ENCODE measurements at places on chromosomes 1 and 21.
A peak's percentile ranks its signal among the peaks of the same experiment; 100 is the strongest.

- DNase-seq: no peak
Measured at GRCh38 chr1:155650231-155650757, 38.3 kb downstream of the YY1AP1 start.

DNA sequence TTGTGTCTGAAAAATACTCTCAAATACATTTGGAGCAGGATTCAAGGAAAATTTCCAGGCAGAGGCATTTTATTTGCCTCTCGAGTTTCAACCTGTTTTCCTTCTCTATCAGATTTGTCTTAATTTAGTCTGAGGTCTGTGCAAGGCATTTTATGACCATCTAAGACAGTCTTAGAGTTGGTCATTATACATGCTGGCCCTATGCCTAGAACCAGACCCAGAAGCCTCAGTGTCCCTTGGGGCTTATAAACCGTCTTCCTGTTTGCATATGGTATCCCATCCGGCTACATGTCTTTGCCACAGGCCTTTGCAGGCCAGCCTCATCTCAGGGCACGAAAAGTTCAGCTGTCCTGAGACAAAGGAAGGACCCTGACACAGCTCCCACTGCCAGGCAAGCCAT, 346.1 kb downstream of the SIPA1L2 start:
- DNase-seq: no peak

- peak; percentile 21 for DNase-seq
Measured at GRCh38 chr1:196309386-196309785, 298.9 kb downstream of the KCNT2 start.

- DNase-seq: no peak
Measured at GRCh38 chr1:63746129-63746864, 27.5 kb upstream of the ROR1 start.

DNA sequence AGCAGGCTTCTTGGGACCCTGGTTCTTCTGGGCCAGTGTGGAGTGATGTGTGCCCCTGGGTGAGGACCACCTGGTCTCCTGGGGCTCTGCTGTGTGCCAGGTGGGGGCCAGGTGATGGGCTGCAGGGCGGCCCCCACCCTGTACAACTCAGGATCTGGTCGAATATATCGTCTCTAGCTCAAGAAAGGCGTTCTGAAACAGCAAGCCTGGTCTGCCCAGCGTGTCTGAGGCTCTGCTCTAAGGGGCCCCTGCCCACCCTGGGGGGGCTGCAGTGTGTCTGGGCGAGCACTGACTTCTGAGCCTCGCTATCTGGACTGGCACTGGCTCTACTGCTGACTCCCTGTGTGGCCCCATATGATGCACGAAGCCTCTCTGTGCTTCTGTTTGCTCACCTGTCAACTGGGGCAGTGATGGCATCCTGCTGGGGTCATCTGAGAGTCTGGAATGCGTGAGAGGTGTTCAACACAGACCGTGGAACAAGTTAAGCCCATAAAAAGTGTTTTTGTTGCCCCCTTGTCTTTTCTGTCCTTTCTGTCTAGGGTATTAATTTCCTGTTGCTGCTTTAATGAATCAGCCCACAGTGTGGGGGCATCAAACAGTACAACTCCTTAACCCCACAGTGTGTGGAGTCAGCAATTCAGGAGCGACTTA, 56.0 kb upstream of the TRAPPC10 start:
- DNase-seq: no peak

DNA sequence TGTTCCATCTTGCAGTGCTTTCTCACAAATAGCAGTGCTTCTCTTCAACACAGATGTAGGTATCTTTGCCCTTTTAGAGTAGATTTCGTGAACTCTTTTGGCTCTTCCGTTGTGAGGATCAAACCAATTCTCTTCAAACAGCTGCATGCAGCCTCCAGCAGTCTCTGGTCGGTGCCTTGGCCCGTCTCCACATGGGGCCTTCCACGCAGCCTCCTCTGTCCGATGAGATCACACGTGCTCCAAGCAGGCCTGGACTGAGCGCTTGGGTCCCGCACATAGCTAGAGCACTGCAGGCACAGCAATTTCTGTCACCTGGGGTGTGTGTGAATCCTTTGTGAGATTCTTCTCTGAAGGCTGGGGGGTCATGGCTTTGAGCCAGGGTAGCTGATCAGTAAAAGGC, 82.8 kb upstream of the KCNE2 start:
- DNase-seq: no peak

GRCh38 chr1:56948403-56949023, 17.3 kb downstream of the C8B start:
- no peak for DNase-seq

GRCh38 chr1:205827623-205828022, 14.6 kb upstream of the SLC41A1 start:
- no peak for DNase-seq

- no peak for DNase-seq
Measured at GRCh38 chr1:43306688-43307457, 6.1 kb downstream of the TIE1 start.

- DNase-seq: no peak
Measured at GRCh38 chr1:50181027-50181663, 72.4 kb downstream of the ELAVL4 start.

DNA sequence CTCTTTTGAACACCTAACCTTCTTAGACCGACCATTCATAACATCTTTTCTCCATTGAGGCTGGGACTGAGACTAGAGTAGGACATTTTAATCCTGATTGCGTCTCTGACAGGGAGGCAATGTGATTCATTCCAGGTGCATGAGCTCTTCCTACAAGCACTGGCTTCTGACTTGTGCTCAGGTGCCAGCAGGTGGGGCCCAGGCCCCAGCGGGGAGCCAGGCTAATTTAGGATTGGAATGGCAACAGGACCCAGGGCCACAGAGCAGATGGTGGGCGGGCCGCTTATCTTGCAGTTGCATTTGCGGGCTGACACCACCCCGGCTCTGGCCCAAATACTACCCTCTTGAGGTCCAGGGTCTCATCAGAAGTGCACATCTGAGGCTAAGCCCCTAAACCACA, 4.1 kb downstream of the GPA33 start:
- DNase-seq: no peak

DNA sequence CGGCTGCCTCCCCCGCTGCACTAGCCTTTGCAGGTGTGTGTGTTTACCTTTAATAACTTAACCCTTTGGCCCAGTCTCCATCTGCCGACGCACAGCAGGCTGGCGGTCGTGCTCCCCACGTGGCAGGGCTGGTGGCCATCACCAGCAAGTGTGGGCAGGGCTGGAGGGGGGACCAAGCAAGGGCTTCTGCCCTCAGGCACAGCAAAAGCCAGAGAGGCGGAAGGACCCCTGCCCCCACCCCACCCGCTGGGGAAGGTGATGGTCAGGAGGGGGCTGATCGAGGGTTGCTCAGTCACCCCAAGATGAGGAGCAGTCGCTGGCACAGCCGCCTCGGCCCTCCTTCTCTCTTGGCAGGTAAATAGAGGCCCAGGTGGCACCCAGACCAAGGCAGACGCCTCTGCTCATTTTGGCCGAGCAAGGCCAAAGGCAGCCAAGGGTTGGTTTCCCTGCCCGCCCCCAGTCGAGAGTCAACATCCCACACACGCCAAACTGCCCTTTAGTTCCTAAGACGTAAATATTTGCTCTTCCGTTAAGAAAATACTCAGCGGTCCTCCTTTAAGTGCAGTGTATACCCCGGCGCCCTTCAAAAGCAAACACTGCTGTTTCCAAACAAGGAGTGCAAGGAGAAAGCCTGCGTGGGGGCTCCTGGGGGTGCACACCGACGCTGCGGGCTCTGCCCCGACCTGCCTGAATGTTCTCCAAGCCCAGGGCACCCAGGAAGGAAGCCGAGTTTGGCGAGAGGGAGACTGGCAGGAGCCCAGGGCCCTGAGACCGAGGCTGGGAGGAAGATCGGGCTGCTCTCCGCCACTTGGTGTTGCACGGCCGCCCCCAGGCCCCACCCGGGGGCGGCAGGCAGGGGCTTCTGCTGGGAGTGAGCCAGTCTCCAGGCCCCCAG, 82.7 kb downstream of the SIK1 start:
- no peak for DNase-seq

DNA sequence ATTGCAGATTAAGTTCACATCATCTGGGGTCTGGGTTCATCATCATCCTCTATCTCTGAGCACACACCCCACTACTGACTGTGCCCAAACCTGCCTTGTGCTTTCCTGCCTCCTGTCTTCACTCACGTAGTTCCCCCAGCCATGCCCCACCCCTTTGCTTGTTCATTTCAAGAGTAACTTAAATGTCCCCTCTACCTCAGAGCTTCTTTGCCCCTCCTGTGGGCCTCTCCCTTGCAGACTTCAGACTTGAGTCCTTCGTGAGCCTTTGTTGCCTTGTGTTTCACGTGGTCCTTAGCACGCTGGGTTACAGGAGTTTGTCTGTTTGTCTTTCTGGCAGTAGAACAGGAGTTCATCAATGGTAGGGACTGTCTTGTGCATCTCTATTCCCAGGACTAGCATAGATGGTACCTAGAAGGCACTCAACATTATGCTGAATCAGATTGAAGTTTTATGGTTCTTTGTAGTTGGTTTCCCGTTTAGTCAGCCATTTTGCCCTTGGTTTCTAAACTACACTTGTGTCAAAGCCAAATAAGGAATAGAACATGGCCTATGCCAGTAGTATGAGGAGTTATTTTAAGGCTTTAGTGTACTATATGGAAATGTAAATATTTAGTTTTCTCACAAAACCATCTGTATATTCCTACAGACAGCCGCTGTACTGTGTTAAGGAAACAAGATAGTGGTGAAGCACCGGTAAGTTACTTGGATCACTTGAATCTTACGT, 86.2 kb downstream of the TTC3 start:
- DNase-seq: no peak

DNA sequence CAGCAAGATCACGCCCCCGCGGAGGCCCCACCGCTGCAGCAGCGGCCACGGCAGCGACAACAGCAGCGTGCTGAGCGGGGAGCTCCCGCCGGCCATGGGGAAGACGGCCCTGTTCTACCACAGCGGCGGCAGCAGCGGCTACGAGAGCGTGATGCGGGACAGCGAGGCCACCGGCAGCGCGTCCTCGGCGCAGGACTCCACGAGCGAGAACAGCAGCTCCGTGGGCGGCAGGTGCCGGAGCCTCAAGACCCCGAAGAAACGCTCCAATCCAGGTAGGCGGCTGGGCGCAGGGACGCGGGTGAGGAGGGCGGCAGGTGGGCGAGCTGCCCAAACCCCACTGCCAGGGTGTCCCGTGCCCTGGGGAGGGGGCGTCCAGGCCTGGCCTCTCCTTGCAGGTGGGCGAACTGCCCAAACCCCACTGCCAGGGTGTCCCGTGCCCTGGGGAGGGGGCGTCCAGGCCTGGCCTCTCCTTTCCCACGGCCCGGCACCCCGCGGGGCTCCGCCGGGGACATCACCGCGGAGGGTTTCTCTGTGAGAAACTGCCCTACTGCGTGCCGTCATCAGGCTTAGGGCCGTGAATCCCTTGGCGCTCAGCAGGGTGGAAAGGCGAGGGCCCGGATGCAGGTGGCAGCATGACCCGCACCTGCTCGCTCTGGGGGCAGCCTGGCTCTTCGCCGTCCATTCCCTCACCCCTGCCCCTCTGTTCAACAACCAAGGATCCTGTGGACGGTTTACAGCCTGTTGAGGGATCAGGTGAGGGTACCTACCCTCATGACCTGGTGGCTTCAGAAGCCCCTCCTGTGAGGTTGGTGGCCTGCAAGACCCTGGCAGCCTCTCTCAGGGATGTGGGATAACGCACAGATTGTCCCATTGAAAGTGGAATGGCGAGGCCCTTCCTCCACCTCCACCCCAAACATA, 534.0 kb downstream of the KIF26B start:
- no peak for DNase-seq

GRCh38 chr1:212482637-212483441, 50.1 kb downstream of the NENF start:
- DNase-seq: no peak

DNA sequence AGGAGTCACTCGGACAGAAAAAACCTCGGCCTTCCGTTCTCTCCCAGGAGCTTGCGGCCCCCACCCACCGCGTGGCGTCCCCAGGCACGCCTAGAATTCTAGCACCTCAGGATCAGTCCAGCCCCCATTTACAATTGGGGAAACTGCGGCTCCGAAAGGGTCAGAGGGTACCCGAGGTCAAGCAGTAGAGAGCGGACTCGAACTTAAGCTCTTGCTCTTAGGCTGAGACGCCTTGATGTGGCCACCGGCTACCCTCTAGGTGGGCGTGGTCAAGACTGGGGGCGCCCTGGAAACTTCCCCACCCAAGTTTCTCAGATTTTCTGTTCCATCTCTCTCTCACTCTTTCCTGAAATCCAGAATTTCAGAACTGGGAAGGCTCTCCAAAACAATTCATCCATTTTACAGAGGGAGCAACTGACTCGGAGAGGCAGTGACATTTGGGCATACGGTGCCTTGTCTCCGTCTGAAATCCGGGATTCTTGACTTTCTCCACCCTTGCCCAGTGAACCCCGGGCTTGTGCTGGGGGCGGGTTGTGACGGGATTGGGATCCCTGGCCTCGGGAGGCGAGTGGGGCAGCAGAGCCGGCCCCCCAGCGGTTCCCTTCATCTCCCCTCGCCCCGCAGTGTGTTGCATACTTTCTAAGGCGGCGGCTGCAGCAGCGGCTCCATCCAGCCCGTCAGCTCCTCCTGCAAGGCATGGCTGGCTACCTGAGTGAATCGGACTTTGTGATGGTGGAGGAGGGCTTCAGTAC, 777 bp downstream of the AZIN2 start:
- DNase-seq: no peak

DNA sequence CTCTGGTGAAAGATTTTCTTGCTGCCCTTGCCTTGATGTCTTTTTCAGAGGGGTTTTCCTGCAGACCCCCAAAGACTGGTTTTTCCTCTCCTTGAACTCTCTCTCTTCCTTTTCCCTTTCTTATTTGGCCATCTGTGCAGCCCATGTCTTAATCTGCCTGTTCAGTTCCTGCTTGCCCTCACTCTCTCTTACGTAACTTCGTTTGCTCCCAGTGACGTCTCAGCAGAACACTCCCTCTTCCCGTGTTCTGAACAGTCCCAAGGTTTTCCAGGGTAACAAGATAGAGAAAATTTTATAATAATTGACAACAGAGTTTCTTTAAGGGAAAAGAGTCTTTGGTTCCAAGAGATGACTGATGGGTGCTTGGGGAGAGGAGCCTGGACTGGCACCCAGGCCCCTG, 109.1 kb upstream of the LMO4 start:
- DNase-seq: no peak

DNA sequence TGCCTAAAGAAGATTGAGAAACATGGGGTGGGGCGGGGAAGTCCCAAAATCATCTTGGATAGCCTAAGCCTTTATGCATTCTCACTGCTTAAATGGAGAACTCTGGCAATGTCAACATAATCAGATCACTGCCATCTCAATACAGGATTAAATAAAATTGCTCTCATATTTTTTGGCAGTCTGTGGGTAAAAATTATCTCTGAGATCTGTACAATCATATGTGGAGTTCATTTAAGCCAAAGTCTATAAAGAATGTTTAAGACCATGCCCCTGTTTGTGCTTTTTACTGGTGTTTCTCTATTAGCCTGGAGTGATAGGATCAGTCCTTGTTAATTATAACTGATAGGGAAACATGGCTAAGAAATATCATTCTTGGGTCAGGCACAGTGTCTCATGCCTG, 136.3 kb downstream of the GPR52 start:
- DNase-seq: no peak

All from Ammon's horn (tissue), 1 donor.